AG20443 (cell line): ENCODE measurements at places on chromosomes 1 and 21.

GRCh38 chr1:44436401-44437106 is 31.5 kb downstream of the RNF220 start:
- no peak for DNase-seq

GRCh38 chr1:161549652-161550051 is at the start of gene FCGR3A:
Gene FCGR3A, minus strand, starts transcription at chr1:161549818. Its CDS starts 82 bp downstream, at chr1:161549736.
- no peak for DNase-seq

DNA sequence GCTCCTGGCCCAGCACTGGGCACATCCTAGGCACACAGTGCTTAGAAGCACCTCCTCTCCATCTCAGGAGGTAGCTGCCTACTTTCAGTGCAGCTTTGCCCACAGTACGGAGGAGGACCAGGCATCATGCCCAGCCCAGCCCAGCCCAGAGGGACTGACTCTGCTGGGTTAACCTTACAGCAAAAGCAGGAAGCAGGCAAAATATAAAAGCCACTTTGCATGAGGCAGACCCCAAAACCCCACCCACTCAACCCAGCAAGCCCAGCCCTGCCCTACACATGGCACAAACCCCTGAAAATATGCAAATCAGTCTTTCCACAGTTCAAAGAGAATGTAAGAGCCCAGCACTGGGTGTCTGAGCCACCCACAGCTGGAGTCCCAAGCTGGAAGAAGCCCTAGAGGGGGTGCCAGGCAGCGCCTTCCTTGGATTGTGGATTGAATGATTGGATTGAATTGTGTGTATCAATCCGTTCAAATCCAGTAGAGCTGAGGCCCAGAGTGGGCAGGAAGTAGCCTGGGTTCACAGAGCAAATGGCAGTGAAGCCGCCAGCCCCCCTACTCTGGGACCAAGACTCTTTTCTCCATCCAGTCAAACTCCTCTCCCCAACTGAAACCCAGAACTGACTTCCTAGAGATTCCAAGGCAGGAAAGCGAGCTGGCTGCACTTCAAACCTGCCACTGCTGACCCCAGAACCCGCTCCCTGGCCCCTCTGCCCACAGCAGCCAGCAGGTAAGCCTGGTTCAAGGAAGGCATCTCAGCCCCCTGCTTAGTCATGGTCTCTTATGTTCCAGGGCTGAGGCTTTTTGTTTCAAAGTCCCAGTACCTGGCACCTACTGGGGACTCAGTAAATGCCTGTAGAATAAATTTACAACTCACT is 117.7 kb downstream of the LACTBL1 start:
- no peak for DNase-seq

- DNase-seq: no peak
Measured at GRCh38 chr1:24978383-24979032, 48.4 kb upstream of the RUNX3 start.

DNA sequence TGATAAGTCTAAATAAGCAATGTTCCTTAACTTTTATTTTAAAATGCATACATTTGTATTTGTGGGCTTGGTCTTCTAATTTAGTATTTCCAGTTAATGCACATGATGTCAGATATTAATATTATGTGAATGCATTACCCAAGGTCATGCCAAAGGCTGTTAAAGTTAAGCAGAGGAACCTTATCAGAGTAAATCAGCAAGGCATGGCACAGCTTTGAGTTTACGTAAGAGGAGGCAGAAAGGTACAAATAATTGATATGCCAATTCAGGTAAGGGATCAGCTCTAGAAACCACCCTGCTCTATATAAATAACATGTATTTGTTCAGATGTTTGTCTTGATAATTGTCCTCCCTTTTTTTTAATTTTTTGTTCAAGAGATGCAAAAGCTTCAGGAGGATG is 64.5 kb upstream of the CHRM3 start:
- no peak for DNase-seq

- no peak for DNase-seq
Measured at GRCh38 chr1:156768610-156769295, 1.4 kb downstream of the PRCC start.

DNA sequence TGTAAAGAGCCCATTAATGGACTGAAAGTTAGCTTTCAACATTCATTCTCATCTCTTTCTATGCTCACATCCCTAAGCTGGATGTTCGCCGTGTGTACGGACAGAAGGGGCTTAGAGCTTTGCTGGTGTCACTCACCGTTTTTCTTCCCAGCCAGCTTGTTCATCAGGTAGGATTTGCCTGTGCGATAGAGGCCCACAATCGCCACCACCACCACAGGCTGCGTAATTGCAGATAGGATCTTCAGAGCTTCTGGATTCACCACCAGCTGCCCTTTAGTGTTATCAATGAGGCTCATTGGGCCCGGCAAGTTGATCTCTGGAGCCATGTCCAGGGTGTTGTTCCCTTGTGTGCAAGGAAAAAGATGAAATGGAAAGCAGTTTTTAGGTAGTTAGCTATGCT is 4.3 kb downstream of the GBP2 start:
- DNase-seq: no peak

DNA sequence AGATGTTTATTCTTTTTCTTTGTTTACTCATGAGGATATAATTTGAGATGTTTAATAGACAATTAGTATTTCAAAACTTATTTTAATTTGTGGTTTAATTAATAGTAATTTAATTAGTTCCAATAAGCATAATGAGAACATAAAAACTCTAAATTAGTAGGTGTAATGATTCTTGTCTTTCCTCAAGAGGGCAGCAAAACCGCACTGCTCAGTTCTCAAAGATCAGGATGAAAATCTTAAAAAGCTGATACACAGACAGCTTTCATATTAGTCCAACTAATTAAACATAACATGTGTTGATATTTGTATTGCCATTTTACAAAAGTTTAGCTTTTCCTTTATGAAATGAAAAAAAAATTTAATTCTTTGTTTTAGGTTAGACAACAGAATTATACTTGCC is 106.7 kb upstream of the C21orf91 start:
- no peak for DNase-seq

GRCh38 chr1:29620631-29621030 is 384.3 kb downstream of the PTPRU start:
- DNase-seq: no peak

- DNase-seq: no peak
Measured at GRCh38 chr1:203706444-203706843, 58.5 kb upstream of the LAX1 start.

DNA sequence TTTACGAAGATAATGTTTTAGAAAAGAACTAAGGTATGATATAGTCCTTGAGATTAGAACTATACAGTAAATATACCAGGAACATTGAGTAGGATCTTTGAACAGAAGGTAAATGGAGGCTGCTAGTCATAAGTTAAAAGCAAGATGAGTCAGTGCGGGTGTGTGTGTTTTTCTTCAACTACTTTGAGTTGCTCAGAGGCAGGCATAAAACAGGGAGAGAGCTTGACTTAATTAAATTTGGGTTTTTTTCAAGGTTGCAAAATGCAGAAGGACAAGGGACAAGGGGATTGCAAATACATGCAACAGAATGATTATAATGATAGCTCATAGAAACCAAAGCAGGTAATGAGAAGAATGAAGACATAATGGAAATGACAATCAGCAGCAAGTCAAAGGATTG is 815.1 kb downstream of the NCAM2 start:
- no peak for DNase-seq

DNA sequence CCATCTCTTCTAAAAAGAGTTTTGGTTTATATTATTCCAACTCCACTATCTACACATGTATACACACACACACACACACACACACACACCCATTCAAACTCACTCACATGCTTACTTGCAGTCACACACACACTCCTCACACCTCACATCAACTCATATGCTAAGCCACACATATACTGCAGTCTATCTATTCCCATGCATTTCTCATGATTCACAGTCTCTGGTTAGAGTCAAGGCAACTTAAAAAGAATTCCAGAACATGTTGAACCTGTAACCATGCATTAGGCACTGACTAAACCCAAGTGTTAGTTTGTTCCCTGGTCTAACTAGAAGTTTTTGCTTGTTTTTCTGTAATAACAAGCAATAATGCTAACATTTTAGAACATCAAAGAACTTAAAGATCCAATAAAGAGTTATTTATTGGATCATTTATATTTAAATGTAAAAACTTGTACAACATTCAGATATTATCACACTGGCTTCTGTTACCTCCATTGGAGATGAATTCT is 931.1 kb downstream of the PLA2G4A start:
- DNase-seq: no peak

DNA sequence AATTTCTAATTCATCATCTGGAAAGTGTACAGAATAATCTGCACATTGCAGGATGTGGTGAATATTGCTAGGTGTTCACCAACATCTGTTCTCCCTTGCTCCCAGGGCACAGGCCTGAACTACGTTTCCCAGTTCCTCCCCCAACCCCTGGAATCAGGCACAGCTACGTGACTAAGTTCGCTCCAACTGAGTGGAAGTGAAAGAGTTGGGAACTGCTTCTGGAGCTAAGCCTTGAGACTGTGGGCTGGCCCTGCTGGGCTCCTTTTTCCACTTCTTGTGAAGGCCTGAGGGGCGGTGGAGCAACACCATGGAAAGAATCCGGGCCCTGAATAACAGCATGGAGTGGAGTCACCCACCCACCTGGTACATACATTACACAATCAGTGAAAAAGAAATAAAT is 534.6 kb downstream of the SMYD3 start:
- DNase-seq: no peak

- no peak for DNase-seq
Measured at GRCh38 chr1:60895701-60896100, 186.7 kb upstream of the NFIA start.

GRCh38 chr1:60896701-60897363 is 185.5 kb upstream of the NFIA start:
- no peak for DNase-seq

DNA sequence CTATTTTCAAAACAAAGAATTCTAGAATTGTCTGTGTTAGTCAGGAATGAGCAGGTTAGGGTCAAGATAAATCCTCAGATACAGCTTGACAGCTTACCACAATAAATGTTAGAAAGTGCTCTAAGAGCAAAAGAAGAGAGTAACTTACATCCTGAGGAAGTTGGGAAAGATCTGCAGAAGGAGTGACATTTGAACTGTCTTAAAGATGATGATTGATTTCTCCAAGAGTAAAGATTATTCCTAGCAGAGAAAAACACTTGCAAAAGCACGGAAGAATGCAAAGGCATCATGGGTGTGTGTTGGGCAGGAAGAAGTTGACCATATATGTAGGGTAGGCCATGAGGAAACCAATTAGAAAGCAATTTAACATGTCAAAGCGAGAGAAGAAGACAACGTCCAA is 175.4 kb downstream of the LRRC7 start:
- no peak for DNase-seq

- no peak for DNase-seq
Measured at GRCh38 chr1:147895123-147895522, 7.5 kb upstream of the GJA8 start.

GRCh38 chr1:175600721-175601440 is 142.5 kb downstream of the TNR start:
- DNase-seq: no peak

DNA sequence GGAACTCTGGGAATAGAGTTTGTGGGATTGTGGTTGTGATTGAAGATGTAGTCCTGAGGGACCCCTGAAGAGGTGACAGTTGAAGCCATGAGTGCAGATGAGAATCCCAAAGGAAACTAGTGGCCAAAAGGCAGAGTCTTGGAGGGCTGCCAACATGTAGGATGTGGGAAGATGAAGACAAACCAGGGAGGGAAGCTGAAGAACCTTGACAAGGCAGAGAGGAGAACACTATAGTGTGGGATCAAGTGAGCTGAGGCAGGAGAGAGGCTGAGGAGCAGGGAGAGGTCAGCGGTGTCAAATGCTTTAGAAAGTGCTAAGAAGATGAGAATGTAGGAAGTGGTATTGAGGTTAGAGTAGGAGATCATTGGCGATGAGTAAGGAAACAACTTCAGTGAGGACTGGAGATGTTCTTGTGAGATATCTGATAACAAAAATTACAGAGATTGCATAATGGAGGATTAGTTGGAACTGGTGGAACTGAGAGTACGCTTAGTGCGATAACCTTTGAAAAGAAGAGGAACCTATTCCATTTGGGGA is 88.5 kb upstream of the VCAM1 start:
- DNase-seq: peak; percentile 56

DNA sequence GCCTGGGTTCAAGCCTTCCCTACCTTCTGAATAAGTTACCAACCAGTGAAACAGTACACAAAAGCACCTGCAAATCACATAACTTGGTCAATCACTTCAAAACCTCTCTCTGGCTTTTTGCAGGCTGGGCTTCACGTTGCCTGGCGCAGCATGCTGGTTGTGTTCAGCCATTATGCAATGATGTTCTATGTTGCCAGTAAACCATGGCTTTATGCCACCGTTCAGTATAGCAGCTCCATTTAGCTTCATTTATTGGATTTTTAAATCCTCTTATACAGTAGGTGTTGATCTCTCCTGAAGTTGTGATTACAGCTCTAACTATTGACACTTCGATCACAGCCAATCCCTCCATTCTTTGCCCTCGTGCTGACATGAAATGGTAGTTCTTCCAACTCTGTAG is 233.6 kb upstream of the PTBP2 start:
- DNase-seq: peak; percentile 21

GRCh38 chr1:101697072-101697471 is 299.7 kb downstream of the OLFM3 start:
- DNase-seq: no peak

GRCh38 chr1:168485048-168485447 is 58.7 kb downstream of the XCL2 start:
- DNase-seq: peak; percentile 43

DNA sequence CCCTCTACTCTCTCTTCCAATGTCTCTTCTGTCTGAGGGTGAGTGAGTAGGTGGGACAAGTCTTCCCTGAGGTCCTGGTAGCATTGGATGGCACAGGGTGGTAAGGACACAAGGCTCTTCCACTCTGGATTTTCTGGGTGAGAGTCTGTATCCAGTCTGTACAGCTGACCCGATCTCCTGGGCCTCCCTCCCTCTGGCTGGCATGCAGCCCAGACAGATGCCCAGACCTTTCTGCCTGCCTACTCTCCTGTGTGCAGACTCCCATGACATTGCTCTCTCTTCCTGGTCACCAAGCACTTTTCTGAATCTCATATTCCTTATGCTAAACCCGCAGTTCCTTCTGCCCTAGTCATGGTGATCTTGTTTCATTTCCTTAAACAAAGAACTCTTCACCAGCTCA is 100.3 kb downstream of the GRIK3 start:
- no peak for DNase-seq

GRCh38 chr1:56429288-56429687 is 150.1 kb downstream of the PLPP3 start:
- no peak for DNase-seq

DNA sequence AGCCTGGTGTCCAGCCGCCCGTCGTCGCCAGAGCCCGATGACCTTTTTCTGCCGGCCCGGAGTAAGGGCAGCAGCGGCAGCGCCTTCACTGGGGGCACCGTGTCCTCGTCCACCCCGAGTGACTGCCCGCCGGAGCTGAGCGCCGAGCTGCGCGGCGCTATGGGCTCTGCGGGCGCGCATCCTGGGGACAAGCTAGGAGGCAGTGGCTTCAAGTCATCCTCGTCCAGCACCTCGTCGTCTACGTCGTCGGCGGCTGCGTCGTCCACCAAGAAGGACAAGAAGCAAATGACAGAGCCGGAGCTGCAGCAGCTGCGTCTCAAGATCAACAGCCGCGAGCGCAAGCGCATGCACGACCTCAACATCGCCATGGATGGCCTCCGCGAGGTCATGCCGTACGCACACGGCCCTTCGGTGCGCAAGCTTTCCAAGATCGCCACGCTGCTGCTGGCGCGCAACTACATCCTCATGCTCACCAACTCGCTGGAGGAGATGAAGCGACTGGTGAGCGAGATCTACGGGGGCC is 1.2 kb downstream of the OLIG2 start:
- no peak for DNase-seq

- DNase-seq: no peak
Measured at GRCh38 chr1:112196731-112197130, 199.3 kb upstream of the CTTNBP2NL start.
